Right ventricle myocardium inferior (tissue), 1 donor: ENCODE measurements at places on chromosomes 16 and 17.

GRCh38 chr17:4788807-4789700 lies at the start of gene GLTPD2:
TSS of gene GLTPD2 (plus strand) at chr17:4788964. CDS start at chr17:4789012, 48 bp downstream.
- no peak for DNase-seq

- DNase-seq: no peak
Measured at GRCh38 chr16:56795011-56795410, 65.1 kb downstream of the NUP93 start.

DNA sequence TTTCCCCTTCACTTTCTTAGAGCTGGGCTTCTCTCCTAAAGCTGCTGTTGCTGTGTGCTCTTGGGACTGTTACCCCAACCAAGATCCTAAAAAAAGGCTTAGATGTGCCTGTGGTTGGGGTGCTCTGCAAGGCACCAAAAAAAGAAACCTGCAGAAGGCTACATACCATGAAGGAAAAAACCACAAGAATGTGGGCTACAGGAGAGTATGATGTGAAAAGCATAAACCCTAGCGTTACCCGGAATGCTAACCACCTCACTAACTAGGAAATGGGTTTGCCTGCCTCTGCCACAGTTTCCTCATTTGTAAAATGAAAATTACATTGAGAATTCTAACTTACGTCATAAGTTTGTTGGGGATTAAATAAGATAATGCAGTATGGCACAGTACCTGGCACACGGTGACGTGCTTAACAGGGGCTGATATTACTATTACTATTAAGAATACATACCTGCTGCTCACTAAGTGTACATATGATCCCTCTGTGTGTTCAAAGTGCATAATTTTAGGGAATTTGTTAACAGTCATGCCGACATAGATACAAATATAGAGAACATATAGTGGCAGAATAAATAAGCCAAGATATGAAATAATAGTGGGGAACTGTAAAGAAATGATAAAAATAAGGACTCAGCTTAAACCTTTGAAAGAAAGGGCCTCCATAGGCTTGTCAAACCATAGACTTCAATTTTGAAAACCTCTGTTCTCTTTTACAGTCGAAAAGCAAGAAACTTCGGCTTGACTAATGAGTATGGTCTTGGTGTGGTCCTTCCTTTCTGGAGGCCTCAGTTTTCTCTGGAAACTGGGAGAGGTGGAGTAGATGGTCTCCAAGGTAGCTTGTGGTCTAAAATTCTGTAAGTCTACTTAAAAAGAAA lies 177.8 kb upstream of the TBX2 start:
- DNase-seq: no peak

DNA sequence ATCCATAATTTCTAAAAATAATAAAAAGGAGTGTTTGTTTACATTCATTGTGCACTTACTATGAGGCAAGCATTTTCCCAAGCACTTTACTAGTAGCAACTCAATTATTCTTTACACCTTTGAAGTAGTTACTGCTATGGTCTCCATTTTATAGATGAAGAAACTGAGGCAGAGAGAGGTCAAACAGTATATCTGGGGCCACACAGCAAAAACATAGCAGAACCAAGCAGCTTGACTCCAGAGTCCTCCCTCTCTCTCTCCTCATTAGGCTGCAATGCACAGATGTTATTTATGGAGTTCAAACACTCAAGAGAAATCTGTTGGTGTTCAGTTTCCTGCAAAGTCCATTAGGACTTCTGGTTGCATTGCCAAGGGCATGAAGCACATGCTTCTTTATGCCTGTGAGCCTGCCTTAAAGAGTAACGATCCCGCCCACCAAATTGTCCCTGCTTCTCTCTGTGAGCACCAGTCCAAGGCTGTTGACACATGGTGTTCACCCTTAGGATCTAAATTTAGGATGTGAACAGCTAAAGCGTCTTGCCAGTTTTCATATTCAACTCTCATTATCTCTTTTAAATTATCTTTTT lies 44.0 kb downstream of the GPRC5B start:
- DNase-seq: no peak

GRCh38 chr16:22388101-22388644 lies 13.8 kb upstream of the CDR2 start:
- no peak for DNase-seq

GRCh38 chr16:79293836-79294460 lies 306.6 kb downstream of the MAF start:
- DNase-seq: no peak

DNA sequence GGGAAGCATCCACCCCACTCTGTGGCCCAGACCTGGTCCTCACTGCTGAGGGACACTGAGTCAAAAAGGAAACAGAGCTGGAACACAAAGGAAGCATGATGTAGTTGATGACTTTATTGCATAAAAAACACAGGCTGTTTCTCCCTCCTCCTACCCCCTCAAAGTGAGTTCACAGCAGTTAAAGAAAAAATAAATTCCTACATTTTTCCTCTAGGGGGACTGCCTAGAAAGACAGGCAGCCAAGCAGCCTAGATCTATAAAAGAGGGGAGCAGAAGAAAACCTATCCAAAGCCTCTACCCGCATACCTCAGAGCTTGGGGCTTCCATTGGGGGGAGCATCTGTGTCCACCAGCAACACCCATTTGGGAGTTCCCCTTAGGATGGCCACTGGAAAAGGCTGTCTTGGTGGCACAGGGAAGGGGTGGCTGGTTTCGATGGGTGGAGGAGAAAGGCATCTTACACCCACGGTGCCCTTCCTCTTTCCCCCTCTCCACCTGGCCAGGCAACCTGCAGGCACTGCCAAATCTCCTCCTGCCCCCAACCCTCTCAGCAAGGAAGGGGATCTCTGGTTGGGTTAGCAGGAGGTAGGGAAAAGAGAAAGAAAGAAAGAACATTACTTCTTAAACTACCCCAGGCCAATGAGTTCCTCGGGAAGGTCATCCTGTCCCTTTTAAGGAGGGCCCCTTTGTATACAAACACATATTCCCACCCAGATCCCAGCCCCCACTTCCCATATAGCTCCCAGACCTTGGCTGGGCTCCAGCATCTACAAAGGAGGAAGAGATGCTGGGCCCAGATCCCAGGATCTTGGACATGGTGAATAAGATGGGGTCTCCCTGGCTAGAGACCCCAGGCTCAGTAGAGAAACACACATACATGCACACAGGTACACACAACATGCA lies 4.0 kb upstream of the SCRN2 start:
- no peak for DNase-seq

- no peak for DNase-seq
Measured at GRCh38 chr16:73032541-73033270, 15.2 kb downstream of the ZFHX3 start.

DNA sequence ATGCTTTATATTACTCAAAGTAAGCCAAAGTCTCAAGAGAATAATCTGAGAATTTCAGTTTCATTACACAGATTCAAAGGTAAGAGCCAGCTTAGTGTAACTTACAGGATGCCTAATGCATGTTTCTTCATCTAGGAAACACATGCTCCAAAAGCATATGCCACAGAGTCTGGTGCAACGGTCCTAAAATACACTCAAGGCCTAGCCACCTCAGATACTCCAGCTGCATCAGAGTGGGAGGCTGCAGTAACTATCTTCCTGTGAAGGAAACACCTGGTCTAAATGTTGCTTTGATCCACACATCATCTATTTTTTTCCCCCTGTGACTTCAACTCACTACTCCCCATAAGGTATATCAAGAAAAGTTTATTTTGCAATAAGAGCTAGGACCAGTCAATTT lies 51.6 kb upstream of the CORO6 start:
- DNase-seq: no peak

- no peak for DNase-seq
Measured at GRCh38 chr17:82299452-82299851, 18.0 kb downstream of the CD7 start.

DNA sequence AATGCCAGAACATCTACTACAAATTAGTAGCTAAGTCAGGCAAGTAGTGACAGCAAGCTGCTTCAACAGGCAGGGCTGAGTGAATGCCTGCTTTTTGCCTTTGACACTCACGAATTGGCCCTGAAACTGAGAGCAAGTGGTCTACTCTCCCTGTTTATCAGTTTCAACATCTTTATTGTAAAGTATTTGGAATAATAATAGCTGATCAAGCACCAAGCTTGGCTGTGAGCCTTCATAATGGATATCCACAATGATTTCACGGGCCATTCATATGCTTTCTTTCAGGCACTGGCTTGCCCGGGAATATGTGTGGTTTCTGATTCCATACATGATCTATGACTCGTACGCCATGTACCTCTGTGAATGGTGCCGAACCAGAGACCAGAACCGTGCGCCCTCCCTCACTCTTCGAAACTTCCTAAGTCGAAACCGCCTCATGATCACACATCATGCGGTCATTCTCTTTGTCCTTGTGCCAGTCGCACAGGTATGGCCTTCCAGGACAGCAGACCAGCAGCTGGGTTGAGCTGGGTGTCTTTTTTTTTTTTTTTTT lies 5.2 kb downstream of the TLCD3A start:
- DNase-seq: no peak

- DNase-seq: no peak
Measured at GRCh38 chr16:23395732-23396131, 57.3 kb downstream of the COG7 start.

- DNase-seq: no peak
Measured at GRCh38 chr17:46122486-46122871, 70.8 kb downstream of the KANSL1 start.
